ENCODE measurements at places on chromosomes 2 and 18. TPM values are rescaled to one million over a fixed set of nuclear protein-coding genes. Genes with fewer than 3 reads are reported as not detected.

DNA sequence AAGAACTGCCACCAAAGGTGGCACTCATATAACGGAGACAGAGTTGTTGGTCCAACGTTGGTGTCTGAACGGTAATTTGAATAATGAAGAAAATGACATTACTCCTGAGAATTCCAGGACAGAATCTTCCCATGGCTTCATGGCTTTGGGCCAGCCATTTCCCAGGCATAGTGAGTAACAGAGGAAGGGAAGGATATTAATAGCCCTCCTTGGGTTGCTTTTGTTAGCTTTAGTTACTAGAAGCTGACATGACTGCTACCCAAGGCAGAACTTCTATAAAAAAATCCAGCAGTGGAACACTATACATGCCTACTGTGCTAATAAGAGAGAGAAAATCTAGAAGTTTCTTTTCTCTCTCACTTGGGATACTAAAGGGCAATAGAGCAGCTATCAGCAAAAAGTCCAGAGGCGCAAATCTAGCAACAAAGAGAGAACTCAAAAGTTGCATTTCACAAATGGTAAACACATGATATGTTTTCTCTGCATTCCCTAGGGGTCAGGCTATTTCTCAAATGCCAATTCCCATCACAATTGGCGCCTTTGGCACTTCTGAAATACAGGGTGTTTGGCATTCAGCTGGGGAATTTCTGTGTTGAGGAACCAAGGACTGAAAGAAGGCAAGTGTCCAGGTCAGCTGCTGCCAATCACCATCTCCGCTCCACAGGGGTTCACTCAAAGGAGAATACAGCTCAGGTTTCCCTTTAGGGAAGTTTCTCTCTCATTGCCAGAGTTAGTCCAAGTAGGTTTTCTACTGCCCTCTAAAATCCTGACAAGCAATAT lies 160.8 kb upstream of the KYNU start:
- no peaks in the 10 kb centered on the region for H3K36me3 ChIP-seq
- no peak for DNase-seq
- no peak overlapping the region for H3K27ac ChIP-seq

DNA sequence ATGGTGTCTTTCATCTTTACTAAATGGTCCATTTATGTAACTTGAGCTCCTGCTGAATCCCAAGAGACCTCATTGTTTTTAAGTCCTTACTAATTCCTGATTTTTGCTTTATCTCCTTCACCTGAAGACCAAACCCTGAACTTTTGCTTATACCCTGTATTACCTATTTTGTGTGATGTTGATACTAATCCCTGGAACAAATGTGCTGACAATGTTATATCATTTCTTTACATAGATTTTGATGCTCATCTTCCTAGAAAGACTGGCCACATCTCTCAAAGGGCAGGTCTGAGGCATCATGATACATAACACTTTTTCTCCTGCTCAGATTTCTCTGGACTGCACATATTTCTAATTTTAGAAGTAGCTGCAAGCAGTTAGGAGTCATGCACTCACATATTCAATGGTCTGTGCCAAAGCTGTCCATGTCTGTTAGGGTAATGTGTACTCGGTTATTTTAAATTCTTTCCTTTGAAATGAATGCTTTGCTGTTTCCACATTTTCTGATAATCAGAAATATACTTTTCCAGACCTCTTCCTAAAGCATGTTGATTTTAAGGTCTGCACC lies 427.9 kb upstream of the HNRNPA3 start:
- no peaks in the 10 kb centered on the region for H3K36me3 ChIP-seq
- no peaks in the 10 kb centered on the region for H3K4me1 ChIP-seq
- no peaks in the 10 kb centered on the region for H3K27me3 ChIP-seq
- no peak for DNase-seq
- H3K4me3 ChIP-seq: no peak overlapping the region

- no peak overlapping the region for H3K4me3 ChIP-seq
- no peaks in the 10 kb centered on the region for H3K36me3 ChIP-seq
- no peaks in the 10 kb centered on the region for H3K27me3 ChIP-seq
- H3K27ac ChIP-seq: no peak overlapping the region
These were observed 21.3 kb downstream of the SLC66A2 start for GRCh38 chr18:79930020-79930642.

DNA sequence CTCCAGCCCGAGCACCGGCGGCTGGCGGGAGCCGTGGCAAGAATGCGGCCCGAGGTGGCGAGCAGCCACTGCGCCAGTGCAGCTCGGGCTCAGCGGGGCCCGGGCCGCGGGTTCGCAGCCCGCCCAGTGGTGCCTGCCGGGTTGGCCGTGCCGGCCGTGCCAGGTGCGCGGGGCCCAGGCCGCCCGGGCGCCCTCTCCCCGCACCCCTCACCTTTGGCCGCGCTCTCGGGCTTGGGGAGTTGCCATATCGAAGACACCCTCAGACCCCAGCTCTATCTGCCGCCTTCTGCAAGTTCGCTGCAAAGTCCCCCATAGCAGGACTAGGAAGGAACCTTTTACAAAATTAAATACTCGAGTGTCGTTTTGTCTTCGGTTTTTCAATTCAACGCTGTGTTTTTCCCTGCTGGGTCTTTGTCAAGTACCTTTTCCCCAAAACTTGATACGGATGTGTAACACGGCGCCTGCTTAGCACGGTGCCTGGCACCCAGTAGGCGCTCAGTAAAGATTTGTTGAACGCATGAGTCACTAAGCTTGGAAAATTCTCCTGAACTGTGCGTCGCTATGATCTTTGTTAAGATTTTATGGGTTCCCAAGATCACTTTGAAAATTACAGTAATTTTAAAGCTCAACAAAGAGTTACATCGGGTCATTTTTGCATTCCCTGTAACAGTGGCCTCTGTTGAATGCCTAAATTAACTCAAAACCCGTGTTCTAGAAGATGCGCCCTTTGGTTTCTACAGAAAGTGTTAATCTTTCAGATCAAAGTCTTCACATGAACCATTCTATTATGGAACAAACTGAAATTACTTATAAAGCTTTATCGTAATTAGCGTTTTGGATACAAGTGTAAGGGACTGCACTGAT lies 750 bp downstream of the STRADB start:
- H3K4me1 ChIP-seq: no peaks in the 10 kb centered on the region
- no peak for DNase-seq
- no peaks in the 10 kb centered on the region for H3K36me3 ChIP-seq
- no peaks in the 10 kb centered on the region for H3K27me3 ChIP-seq
- peak overlapping the region; percentile 62 for H3K4me3 ChIP-seq
- peak overlapping the region; percentile 89 for H3K27ac ChIP-seq

GRCh38 chr2:176174382-176174823 lies 14.1 kb upstream of the HOXD1 start:
- DNase-seq: peak; percentile 29
- H3K36me3 ChIP-seq: no peaks in the 10 kb centered on the region
- H3K27me3 ChIP-seq: no peaks in the 10 kb centered on the region
- no peaks in the 10 kb centered on the region for H3K4me1 ChIP-seq

DNA sequence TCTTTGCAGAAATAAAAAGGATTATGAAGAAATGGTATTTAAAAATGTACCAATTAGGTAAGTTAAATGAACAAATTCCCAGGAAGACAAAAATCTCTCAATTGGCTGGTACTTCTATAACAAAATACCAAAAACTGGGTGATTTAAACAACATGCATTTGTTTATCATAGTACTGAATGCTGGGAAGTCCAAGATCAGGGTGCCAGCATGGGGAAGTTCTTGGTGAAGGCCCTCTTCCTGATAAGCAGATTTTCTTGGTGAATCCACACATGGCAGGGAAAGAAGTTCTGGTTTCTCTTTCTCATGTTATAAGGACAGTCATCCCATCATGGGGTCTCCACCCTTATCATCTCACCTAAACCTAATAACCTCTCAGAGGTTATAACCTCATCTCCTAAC lies 271.6 kb upstream of the SETBP1 start:
- H3K4me3 ChIP-seq: no peak overlapping the region
- no peak overlapping the region for H3K27ac ChIP-seq
- no peak for DNase-seq
- H3K36me3 ChIP-seq: no peaks in the 10 kb centered on the region
- no peaks in the 10 kb centered on the region for H3K4me1 ChIP-seq
- H3K27me3 ChIP-seq: no peaks in the 10 kb centered on the region

DNA sequence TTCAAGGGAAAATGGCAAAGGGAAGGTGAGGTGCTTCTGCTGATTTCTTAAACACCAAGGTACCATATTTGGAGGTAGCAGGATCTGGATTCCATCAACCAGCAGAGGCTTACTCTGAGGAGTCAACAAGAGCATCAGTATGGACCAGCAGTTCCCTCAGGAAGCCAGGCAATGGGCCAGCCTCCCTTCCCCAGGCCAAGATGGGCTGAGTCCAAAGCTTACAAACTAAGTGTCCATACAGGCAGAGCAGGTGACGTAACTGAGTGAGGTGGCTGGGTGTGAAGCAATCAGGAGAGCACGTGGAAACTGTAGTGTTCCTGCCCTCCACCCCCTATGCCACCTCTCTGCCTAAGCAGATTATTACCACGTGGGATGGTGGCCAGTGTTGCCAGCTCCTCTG lies 134.2 kb upstream of the HNRNPA3 start:
- H3K4me3 ChIP-seq: no peak overlapping the region
- H3K27ac ChIP-seq: peak overlapping the region; percentile 46
- peak; percentile 81 for DNase-seq
- H3K4me1 ChIP-seq: no peaks in the 10 kb centered on the region
- no peaks in the 10 kb centered on the region for H3K36me3 ChIP-seq
- no peaks in the 10 kb centered on the region for H3K27me3 ChIP-seq

- no peaks in the 10 kb centered on the region for H3K36me3 ChIP-seq
- H3K4me1 ChIP-seq: no peaks in the 10 kb centered on the region
- no peak overlapping the region for H3K4me3 ChIP-seq
- no peaks in the 10 kb centered on the region for H3K27me3 ChIP-seq
- no peak for DNase-seq
These were observed 304.7 kb upstream of the TMEFF2 start for GRCh38 chr2:192499476-192499875.

DNA sequence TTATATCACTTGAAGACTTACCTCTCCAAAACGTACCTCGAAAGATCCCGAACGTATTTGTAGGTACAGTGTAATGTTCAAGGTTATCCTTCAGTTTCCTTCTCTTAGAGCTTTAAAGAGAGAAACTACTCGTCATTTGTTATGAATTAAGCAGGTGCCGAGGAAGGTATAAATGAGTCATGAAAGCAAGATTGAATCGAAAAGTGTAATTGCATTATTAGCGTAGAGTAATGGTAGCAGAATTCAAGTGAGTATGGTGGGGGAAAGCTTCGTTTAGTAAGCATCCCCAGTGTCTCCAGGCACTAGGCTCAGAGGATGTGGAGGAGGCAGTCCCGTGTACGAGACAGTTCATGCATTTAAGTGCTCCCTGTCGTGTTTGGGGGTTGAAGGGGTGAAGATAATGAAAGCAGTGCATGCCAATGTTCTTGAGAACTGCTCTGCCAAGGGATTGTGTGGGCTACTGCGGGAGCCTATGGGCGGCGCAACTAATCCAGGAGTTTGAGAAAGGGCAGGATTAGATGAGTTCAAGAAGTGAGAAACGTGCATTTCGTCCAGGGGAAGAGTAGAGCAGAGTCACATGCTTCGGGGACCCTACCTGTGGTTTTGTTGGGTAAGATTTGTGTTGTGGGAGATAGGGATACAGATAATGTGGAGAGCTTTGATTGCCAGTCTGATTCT lies 858 bp downstream of the POLR1B start:
- no peak for DNase-seq
- H3K27me3 ChIP-seq: no peaks in the 10 kb centered on the region
- H3K36me3 ChIP-seq: no peaks in the 10 kb centered on the region
- H3K4me1 ChIP-seq: no peaks in the 10 kb centered on the region
- peak overlapping the region; percentile 76 for H3K4me3 ChIP-seq

DNA sequence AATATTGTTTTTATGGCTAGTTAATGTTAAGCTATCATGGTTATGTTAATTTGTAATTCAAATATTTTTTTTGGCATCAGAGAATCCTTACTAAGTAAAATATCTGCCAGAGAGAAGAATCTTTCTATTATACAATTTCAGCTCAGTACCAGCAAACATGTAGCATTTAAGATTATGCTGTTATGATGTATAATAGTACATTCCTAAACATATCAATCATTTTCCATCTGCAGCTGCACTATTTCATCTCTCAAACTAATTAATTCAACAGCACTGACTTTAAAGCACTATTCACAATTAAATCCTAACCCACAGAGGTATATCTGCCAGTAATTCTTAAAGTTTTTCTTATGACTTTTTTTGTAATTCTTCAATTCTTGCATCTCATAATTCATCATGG lies 250.6 kb downstream of the CD226 start:
- no peaks in the 10 kb centered on the region for H3K36me3 ChIP-seq
- no peaks in the 10 kb centered on the region for H3K27me3 ChIP-seq
- H3K4me3 ChIP-seq: no peak overlapping the region
- no peak overlapping the region for H3K27ac ChIP-seq
- H3K4me1 ChIP-seq: no peaks in the 10 kb centered on the region

- DNase-seq: no peak
- no peak overlapping the region for H3K4me3 ChIP-seq
- H3K27ac ChIP-seq: no peak overlapping the region
- no peaks in the 10 kb centered on the region for H3K27me3 ChIP-seq
- H3K36me3 ChIP-seq: no peaks in the 10 kb centered on the region
- H3K4me1 ChIP-seq: peaks cover 6% of the 10 kb centered on the region
These were observed 13.1 kb upstream of the GPR17 start for GRCh38 chr2:127632592-127633489.

- no peaks in the 10 kb centered on the region for H3K36me3 ChIP-seq
- H3K27ac ChIP-seq: no peak overlapping the region
- H3K27me3 ChIP-seq: no peaks in the 10 kb centered on the region
- DNase-seq: no peak
These were observed 8.9 kb downstream of the ADAM23 start for GRCh38 chr2:206452242-206452641.

DNA sequence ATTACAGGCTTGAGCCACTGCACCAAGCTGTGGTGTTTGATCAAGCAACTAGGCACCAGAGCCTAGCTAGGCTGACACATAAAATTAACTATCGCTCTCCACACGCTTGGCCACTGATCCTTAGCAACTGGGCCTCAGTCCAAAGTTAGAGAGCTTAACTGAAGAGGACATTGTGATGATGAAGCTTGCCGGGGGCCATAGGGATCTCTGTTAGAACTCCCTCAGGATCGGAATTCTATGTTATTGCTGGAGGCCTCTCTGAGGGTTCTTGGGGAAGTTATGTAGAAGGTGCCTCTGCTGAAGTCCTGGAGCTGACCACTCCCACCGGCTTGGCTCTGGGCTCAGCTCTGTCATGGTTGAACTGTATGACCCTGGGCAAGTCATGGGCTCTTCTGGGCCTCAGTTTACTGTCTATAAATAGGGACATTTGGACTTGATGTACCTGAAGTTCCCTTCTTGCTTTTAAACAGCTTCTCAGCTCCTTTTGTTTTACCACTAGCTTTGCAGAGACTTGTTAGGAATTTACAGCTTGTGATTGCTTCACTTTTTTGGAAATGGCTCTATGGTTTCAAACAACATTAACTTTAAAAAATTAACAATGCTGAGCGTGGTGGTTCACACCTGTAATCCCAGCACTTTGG lies 44.1 kb downstream of the GATA6 start:
- no peaks in the 10 kb centered on the region for H3K36me3 ChIP-seq
- peak overlapping the region; percentile 67 for H3K27ac ChIP-seq
- H3K4me3 ChIP-seq: no peak overlapping the region
- no peaks in the 10 kb centered on the region for H3K27me3 ChIP-seq
- H3K4me1 ChIP-seq: no peaks in the 10 kb centered on the region

GRCh38 chr2:168593713-168594112 lies 137.6 kb downstream of the CERS6 start:
- no peak overlapping the region for H3K27ac ChIP-seq
- H3K4me3 ChIP-seq: no peak overlapping the region
- no peaks in the 10 kb centered on the region for H3K27me3 ChIP-seq
- no peaks in the 10 kb centered on the region for H3K36me3 ChIP-seq
- no peak for DNase-seq

GRCh38 chr2:50223643-50224042 lies 808.3 kb downstream of the NRXN1 start:
- no peaks in the 10 kb centered on the region for H3K36me3 ChIP-seq
- no peak for DNase-seq

The EPB41L3 gene
- 38.7 TPM for total RNA-seq

The CAPN14 gene
- not detected for total RNA-seq

The INPP5D gene
- total RNA-seq: 15.4 TPM

The LRATD1 gene
- total RNA-seq: 14.1 TPM

The SPATA3 gene
- total RNA-seq: not detected

All from uterus (tissue), 4 donors.